DND-41 (cell line): ENCODE measurements at places on chromosomes 5 and 9.

GRCh38 chr5:63101870-63102269 lies 523.3 kb downstream of the LRRC70 start:
- no peak for DNase-seq

- DNase-seq: no peak
Measured at GRCh38 chr9:72817413-72817812, 135.4 kb downstream of the ALDH1A1 start.

DNA sequence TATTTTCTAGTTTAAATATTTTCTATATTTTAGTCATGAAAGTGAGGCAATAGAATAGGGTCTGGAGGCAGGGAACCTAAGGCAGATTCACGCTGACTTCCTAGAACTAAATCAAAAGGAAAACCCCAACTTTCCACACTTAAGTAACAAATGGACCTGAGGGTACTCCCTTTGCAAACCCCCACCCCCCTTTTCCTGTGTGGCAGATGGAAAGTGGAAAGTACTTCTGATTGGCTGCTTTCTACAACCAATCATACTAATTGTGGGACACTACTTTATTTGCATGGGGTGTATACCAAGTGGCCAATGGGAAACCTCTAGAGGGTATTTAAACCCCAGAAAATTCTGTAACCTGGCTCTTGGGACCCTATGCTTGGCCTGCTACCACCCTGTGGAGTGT lies 4.8 kb upstream of the CENPH start:
- no peak for DNase-seq

DNA sequence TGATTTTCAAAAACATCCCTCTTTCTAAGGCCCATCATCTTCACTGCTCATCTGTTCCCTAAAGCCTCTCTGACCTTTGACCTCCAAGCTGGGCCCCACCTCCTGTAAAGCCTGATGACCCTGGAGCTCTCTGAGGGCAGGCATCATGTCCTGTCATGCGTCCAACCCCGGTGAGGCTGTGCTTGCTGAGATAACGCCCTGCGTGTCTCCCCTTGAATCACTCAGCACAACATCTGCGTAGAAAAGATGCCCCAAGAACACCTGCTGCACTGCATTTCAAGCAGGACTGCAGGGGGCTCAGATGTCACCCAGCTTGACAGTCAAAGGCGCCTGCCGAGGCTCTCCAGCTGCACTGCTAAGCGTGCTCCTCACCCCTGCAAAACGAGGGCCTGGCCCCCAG lies 78.0 kb downstream of the OTULIN start:
- DNase-seq: peak; percentile 56

- no peak for DNase-seq
Measured at GRCh38 chr9:131477367-131477766, 25.4 kb upstream of the POMT1 start.

DNA sequence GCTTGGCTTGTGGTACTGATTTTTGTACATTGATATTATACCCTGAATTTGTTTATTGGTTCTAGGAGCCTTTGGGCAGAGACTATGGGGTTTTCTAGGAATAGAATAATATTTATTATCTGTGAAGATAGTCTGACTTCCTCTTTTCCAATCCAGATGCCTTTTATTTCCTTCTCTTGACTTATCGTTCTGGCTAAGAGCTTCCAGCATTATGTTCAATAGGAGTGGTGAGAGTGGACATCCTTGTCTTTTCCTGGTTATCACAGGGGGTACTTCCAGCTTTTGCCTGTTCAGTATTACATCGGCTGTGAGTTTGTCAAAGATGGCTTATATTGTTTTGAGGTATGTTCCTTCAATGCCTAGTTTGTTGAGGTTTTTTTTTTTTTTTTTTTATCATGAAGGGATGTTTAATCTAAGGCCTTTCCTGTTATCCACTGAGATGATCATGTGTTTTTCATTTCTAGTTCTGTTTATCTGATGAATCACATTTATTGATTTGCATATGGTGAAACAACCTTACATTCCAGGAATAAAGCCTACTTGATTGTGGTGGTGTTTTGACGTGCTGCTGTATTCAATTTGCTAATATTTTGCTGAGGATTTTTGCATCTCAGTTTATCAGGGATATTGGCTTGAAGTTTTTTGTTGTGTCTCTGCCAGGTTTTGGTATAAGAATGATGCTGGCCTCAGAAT lies 77.5 kb downstream of the CERT1 start:
- DNase-seq: no peak

DNA sequence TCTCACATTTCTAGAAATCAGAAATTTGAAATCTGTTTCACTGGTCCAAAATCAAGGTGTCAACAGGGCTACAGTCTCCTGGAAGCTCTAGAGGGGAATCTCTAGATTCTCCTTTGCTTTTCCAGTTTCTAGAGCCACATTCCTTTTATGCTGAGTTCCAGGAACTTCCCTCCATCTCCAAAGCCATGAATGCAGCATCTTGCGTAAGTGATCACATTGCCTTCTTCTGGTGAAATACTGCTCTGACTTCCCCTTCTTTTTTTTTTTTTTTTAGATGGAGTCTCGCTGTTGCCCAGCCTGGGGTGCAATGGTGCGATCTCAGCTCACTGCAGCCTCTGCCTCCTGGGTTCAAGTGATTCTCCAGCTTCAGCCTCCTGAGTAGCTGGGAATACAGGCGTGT lies 23.8 kb downstream of the GDA start:
- no peak for DNase-seq

- no peak for DNase-seq
Measured at GRCh38 chr5:65066387-65067146, 297.8 kb downstream of the CWC27 start.

GRCh38 chr5:38285226-38285625 lies 26.9 kb downstream of the EGFLAM start:
- no peak for DNase-seq

DNA sequence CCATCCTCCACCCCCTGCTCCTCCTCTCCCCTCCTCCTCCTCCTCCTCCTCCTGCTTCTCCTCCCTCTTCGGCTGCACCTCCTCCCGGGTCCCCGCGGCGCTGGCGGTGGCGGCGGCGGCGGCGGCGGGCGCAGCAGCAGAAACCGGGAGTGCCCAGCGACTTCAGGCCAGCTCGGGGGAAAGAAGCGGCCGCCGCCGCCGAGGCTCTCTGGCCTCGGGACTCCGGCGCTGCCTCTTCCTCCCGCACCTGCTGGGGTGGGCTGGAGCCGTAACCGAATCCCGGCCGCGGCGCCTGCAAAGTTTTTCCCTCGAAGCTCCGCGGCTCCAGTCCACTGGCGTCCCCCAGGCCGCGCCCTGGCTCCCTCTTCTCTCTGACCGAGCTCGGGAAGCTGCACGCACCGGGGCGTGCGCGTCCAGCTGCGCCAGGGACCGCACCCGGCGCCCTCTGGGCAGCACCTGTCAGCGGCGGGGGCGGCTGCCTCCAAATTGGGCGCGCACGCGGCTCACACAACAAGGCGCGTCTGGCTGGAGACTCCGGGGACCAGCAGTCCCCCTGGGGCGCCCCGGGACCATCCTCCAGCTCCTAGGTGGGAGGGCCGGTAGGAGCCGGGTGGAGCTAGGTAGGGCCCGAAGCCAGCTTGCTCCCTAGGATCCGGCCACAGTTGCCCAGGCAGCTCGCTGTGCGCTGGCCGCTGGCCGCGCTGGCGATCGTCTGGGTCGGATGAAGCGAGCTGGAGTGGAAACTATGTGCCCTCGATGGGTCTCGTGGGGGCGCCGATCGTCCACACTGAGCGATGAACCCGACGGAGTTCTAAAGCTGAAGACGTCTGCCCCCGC lies at the start of gene MCTP1:
Gene MCTP1 (minus strand): TSS at position 523 of the 837 bp plus-strand sequence.
- DNase-seq: no peak

- no peak for DNase-seq
Measured at GRCh38 chr5:33043343-33043997, 332.3 kb downstream of the NPR3 start.

DNA sequence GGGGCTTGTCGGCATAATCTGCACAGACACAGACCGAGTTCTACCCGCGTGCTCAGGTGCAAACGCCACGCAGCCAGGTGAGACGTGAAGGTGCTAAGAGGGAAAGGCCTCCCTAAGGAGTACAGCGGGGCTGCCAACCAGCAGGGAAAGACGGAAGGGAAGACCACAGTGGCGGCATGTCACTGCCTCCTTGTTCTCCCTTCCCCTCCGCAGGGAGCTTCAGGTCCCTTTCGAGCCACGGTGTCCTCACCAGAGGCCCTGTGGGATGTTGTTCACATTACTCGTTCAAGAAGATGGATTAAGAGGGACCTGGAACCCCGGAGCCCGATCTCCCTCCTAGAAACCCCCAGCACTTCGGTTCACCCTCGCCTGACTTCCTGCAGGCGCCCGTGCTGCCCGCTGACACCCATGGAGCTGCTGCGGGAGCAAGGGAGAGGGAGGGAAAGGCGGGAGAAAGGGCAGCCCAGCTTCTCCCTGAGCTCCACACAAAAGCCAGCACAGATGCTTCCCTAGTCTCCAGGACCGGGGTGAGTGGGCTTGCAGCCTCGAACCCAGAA lies 686 bp downstream of the BRD9 start:
- peak; percentile 37 for DNase-seq

GRCh38 chr9:36818242-36818938 lies 215.7 kb downstream of the PAX5 start:
- no peak for DNase-seq

- no peak for DNase-seq
Measured at GRCh38 chr9:4222357-4222756, 77.5 kb downstream of the GLIS3 start.

DNA sequence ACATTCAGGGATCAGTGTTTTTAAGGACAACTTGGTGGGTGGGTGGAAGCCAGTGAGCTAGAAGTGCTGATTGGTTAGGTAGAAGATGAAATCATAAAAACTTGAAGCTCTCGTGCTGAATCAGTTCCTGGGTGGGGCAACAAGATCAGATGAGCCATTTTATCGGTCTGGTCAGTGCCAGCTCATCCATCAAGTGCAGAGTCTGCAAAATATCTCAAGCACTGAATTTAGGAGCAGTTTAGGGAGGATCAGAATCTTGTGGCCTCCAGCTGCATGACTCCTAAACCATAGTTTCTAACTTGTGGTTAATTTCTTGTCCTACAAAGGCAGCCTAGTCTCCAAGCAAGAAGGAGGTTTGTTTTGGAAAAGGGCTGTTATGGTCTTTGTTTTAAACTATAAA lies 166.4 kb downstream of the FAM170A start:
- peak; percentile 17 for DNase-seq

- DNase-seq: no peak
Measured at GRCh38 chr9:117734082-117734481, 29.9 kb downstream of the TLR4 start.

DNA sequence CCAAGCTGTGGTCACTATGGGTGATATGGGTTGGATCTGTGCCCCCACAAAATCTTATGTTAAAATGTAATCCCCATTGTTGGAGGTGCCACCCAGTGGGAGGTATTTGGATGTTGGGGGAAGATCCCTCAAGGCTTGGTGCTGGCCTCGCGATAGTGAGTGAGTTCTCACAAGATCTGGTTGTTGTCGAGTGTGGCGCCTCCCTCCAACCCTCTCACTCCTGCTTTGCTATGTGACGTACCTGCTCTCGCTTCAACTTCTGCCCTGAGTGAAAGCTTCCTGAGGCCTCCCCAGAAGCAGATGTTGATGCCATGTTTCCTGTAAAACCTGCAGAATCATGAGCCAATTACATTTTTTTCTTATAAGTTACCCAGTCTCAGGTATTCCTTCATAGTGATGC lies 35.5 kb downstream of the UGT3A2 start:
- no peak for DNase-seq

GRCh38 chr5:1792842-1793266 lies 6.8 kb downstream of the MRPL36 start:
- DNase-seq: peak; percentile 71

GRCh38 chr9:134858051-134858841 lies 22.4 kb upstream of the FCN2 start:
- DNase-seq: no peak

DNA sequence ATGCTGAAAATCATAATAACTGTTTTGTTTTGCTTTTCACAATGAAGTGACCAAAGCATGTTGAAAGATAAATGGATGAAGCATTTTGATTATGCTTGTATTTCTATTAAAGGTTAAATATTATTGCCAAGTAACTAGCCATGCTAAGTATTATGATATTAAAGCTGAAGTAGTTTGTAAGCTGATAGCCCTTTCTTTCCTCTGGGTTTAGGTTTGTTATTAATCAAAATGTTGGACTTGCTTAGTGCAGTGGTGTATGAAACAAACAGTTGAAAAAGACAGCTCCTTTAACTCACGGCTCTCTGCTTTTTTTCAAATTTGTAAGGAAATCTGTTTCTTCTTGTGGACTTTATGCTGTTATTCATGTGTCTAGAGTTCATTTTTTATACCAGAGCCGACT lies 246.0 kb downstream of the CWC27 start:
- DNase-seq: no peak

GRCh38 chr9:109716631-109717030 lies 63.4 kb upstream of the PALM2AKAP2 start:
- DNase-seq: no peak

GRCh38 chr9:111483858-111484571 lies at the start of gene ECPAS:
ECPAS (minus strand) TSS chr9:111484383; CDS start chr9:111472918, 11,465 bp downstream.
- no peak for DNase-seq

DNA sequence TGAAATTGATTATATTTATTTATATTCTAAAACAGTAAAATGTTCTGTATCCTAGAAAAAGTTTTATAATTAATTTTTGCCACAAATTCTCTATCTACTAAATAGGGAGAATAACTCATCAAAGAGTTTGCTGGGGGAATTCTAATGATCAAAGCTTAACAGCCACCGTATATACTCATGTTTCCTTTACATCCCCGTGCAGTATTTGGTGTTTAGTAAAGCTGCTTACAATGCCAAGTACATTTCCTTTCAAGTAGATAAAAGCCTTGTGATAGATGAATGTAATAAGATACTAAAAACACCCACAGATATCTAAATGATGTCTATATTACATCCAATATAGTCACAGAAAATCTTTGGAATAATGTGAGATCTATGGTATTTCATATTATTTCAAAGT lies 312.2 kb downstream of the HCN1 start:
- DNase-seq: no peak

GRCh38 chr9:124964604-124965003 lies 23.7 kb upstream of the GOLGA1 start:
- no peak for DNase-seq

- DNase-seq: no peak
Measured at GRCh38 chr5:105146867-105147266, 1584.3 kb upstream of the NUDT12 start.

DNA sequence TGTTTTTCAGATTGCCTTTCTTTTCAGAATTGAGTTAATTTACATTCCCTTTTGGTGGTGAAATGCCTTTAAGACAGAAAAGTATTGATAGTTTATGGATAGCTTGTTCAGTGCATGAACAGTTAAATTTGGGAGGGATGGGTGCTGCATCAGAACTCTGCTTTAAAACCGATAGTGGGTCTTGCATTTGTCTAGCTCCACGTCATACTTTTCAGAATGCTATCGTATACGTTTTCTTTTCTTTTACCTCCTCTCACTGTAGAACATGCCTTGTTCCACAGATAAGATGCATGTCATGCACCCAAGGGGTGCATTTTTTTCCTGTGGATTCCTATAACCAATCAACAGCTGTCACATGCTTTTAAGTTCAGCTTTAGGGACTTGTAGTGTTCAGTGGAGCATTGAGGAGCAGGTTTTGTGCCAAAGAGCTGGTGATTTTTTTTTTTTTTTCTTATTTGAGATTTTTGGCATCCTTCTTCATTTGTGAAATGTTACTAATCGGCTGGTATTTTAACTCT lies 2.3 kb downstream of the SLC44A1 start:
- no peak for DNase-seq
